Daoy (cell line): ENCODE measurements at places on chromosomes 12 and 14.

- DNase-seq, result no peak
Measured at GRCh38 chr12:47777741-47778558, 4.9 kb downstream of the SLC48A1 start.

DNA sequence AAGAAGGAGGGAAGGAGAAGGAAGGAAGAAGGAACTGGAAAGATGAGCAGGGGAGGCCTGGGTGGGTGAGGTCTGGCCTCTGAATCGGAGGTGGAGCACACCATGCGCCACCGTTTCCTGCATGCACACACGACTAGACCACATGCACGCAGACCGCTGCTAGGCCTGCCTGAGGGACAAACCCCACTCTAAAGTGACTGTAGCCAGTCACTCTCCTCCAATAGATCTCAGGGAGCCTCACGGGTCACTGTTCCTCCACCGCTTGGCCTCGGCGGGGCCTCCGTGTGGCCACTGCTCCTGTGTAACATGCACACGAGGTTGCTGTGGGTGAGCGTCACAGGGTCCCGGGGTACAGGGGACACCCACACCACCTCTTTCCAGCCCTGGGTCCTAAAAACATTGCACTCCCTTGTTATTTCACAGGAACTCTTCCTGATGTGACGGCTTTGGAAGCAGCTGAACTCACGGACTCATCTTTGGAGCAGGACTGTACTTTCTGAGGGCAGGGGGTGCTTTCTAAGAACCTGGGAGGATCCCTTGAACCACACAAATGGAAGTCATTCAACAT is 17.6 kb upstream of the CEBPE start:
- no peak for DNase-seq

- peak; percentile 92 for DNase-seq
Measured at GRCh38 chr12:131896080-131896810, 1.8 kb downstream of the ULK1 start.

DNA sequence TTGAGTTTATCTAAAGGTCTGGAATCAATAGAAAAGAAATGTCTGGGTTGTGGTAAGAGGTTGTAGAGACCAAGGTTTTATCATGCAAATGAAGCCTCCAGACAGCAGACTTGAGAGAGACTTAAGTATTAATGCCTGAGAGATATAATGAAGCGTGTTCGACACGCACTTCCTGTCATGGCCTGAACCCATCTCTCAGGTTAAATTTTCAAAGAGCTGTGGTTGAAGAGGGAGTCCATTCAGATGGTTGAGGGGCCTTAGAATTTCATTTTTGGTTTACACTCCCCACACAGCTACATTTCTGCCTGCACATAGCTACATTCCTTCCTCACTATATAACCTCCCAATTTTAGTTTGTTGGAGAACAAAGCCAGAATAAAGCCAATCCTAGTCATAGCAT is 10.1 kb upstream of the CLEC12A start:
- DNase-seq, result no peak

GRCh38 chr14:90087433-90087832 is 25.6 kb downstream of the KCNK13 start:
- peak; percentile 66 for DNase-seq

DNA sequence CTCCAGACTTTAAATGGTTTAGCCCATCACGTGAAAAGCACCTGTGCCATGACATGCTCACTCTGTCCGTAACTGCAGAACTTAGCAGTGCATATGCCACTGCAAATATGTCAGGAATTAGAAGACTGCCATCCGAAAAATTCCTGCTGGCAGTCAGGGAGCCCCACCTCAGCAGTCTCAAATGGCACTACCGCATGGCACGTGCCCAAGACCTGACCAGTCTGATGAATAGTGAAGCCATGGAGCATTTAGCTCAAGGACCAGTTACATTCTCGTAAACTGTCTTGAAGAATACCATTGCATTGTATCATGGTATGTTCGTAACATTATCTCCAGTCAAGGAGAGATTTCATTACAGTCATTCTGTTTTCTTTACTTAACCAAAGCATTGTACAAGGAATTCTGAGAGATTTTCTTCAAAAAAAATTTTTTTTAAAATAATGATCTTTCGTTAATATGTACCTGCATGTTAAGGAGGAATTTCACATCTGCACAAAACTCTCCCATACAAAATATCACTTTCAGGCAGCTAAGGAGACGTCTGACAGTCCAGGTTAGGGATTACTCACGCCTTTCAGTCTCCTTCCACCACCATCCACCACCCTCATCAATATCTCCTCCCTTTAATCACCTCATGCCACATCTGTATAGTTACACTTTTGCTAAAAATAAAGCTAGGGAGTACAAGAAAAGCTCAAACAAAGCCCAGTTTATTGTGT is 138.5 kb downstream of the ANO2 start:
- peak; percentile 82 for DNase-seq

DNA sequence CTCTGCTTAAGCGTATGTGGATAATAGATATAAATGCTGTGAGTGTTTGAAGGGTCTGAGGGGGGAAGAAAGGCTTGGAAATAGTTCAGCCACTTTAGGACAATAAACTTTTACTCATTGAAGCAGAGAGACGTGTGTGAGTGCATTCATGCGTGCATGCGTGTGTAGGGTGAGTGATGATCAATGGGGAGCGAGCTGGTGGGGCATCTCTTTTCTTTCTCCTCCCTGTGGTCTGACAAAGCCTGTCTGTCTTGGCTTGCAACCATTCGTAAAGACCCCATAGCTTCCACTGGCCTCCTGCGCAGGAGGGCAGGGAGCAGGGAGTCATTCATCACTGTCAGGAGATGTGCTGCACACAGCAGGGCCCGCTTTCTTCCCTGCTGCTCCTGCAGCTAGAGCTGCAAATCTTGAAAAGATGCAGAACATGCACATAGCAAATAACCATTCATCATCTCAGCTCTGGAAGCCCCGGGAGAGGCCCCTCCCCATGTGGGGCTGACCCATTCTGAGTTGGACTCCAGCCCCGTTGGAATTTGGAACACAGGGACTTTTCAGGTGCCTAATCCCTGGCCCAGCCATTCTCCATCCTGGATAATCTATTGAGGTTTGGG is 223.2 kb downstream of the PPM1H start:
- peak; percentile 78 for DNase-seq

DNA sequence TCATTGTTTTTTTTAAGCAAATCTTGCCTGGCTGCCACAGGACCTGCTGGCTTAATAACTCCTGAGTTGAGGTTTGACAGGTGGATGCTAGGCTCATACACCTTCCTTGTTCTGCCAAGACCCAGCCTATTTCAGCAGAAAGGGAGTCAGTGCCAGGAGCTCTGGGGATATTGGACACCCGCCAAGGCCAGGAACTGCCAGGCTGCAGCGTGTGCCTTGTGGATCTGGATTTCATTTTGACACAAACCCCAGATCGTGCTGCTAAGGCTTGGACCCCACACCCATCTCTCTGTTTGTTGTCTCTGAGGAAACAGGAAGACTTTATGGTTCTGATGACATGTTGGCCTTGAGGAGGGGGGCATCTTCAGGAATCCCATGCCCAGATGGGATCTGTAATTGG is 44.4 kb upstream of the PRIMA1 start:
- DNase-seq, result peak; percentile 24

DNA sequence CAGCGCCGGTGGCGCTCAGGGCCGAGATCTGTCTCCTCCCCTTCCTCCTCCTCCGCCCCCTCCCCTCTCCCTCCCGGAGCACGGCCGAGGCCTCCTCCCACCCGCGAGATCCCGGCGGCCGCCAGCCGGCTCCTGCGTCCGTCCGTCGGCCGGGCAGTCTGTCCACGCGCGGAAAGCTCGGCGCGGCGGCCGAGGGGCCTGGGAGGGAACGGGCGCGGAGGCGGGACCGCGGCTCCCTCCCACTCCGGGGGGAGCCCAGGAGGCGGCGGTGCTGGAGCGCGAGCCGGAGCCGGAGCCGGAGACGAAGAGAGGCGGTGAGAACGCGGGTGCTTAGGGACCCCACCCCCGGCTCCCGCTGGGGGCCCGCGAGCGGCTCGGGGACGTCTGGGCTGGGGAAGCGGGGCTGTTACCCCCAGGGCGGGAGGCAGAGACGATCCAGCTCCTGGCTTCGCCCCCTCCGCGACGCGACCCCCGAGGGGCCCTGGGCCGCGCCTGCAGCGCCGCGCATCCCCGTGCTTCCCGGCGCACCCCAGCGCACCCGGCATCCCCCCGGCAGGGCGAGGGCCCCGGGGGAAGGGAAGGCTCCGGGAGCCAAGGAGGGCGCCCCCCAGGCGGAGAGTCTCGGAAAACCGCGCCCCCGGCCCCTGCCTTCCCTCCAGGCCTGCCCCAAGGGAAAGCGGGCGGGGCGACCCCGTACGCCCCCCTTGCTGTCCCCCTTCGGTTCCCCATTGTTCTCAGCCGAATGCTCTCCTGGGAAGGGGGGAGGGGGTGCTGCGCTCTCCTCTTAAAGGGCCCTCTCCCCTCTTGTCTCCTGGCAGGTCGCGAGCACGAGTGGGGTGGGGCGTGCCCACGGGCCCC is at the start of gene DTX1:
DTX1 (plus strand) TSS at position 100 of the 858 bp plus-strand sequence. CDS start 1,463 bp downstream, outside the sequence.
- peak; percentile 26 for DNase-seq

DNA sequence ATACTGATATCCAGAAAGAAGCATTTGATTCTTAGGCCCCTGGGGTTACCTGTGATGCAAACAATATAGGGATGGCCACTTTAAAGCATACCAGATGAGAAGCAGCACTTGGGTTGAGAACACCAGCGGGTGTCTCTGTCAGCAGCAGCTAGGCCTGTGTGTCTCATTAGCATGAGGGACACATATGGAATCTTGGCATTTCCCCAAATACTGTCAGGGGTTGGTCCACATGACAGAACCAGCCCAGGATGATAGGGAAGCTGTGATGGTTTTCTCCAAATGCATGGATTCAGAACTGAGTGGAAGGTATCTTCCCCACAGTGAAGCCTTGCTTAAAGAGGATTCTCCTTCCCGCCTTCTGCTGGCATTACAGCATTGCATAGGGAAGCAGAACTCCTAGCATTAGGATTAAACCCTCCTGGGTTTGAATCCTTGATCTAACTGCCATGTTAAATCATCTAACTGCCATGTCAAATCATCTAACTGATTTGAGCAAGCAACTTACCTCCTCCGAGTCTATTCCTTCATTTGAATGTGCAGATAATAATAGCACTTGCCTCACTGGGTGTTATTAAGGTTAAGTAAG is 111.5 kb upstream of the WSCD2 start:
- DNase-seq, result no peak

DNA sequence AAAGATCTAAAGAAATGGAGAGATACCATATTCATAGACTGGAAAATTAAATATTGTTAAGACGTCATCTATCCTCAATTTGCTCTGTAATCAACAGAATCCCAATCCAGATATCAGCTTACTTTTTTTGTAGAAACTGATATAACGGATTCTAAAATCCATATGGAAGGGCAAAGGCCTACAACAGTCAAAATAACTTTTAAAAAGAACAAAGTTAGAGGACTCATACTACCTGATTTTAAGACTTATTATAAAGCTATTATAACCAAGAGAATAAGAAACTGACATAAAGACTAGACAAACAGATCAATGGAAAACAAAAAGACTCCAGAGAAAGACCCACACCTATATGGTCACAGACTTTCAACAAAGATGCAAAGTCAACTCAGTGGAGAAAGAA is 6.0 kb downstream of the DDX24 start:
- DNase-seq, result no peak

DNA sequence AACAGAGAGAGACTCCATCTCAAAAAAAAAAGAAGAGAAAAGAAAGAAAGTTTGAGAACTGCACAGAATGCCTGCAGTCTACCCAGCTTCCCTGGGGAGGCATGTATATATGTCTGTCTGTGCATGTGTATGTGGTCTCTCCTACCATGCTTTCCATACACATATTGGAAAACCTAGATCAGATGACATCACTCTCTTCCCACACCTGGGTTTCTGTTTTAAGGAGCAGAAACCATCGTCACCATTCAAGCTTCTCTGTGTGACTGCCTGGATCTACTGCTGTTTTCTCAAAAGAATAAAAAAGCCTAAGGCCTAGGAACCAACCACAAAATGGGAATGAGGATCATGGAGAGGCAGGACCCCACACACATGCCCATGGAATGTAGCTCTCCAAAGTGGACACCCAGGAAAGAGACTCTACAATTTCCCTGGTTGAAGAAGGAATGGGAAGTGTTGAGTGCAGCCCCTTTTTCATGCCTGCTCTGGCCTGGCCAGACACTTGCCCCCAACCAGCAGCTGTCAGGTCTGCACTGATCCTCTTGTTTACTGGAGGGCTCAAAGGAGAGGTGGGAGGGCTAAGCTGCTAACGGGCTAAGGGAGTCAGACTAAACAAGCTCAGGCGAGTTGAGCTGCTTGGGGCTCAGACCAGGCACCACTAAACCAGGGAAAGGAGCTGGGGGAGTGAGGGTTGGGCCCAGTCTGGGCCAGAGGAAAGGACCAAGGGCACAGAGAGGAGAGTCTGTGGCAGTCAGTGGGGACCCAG is 7.7 kb upstream of the PCK2 start:
- DNase-seq, result no peak

DNA sequence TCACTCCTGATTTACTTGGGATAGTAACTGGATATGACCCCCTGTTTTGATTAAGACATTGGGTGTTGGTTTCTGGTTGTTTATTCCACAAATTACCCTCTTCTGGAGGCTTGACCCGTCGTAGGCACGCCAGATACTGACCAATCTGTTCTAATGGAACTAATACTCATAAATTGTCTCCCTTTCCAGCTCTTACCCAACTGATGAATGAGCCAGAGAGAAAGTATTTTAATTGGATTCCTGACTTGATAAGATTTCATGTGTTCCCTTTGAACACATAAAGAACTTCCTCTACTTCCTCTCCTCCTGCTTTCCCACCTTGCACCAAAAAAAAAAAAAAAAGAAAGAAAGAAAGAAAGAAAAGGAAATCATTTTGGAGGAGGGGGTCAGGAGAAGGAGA is 340.9 kb downstream of the PCNX1 start:
- no peak for DNase-seq
